Panc1 (cell line): ENCODE measurements at places on chromosomes 16 and 17.

DNA sequence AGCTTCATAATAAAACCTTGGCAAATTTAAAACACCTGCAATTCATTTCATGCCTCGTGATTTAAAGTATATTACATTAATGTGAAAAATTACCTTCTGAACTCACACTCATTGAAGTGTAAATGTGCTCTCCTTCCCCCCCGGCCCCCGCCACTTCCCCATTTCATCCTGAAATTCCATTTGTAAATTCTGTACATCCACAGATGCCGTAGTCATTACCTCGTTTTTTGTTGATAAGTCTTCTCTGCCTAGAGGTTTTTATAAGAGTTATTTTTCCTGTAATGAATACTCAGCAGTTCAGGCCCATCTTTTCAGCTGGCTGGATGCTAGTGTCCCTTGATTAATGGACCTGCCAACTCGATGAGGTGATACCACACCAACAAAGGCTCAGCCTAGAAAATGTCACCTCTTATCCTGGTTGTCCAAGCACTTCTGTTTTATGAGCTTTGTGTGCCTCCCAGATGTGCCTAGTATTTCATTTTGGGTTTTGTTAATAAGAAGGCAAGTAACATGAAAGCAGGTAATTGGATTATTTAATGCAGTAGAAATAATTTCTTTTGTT, 64.8 kb upstream of the KIFC3 start:
- DNase-seq: no peak

DNA sequence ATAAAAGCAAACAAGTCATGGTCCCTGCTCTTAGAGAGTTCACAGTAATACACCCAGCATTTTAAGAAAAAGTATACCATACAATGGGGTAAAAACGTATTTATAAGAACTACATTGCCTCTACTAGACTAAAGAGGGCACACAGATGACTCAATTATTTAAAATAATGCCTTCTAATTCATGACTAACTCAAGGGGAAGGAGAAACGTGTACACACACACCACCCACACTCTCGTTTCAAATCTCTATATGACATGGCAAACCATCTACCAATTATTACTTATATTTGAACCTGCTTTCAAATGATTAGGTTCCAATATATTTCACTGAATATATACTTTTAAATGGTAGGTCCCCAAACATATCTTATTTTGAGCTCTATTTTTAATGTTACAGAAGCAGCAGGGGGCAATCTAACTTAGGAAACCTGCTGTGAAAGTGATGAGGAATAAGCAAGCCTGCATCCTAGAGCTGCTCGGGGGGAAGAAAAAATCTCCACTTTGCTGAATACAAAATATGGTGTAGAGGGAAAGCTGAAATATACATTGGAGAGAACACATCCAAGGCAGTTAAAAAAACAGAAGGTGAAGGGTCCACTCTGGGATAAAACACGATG, 232.4 kb upstream of the PSMD7 start:
- DNase-seq: no peak

- DNase-seq: no peak
These were observed 470.7 kb downstream of the SOX9 start for GRCh38 chr17:72591289-72592241.

DNA sequence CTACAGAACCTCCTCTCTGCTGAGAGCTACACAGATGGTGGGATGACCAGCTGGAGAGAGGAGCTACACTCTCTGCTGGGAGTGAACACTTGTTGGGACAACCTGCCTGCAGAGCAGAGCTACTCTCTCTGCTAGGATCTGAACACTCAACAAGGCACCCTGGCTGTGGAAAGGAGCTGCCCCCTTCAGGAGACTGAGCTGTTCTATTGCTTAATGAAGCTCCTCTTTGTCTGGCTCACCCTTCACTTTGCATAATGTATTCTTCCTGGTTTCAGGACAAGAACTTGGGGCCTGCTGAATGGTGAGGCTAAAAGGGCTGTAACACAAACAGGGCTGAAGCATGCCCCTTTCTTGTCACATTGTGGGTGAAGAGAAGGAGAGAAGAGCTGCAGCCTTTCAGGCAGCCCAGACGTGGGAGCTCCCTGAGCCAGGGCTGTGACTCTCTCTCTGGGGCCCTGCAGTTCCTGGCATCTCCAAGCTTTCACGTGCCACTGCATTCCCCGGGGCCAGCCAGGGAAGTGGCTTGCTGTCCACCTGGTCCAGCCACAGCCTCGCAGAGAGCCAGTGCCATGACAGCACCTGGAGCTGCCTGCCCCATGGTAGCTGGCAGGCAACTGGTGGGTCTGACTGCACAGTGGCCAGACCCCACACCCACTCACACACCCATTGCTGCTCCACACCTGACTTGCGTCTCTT, 272.8 kb upstream of the KCNJ16 start:
- no peak for DNase-seq

GRCh38 chr17:74785096-74785980, 9.2 kb upstream of the NAT9 start:
- DNase-seq: no peak

DNA sequence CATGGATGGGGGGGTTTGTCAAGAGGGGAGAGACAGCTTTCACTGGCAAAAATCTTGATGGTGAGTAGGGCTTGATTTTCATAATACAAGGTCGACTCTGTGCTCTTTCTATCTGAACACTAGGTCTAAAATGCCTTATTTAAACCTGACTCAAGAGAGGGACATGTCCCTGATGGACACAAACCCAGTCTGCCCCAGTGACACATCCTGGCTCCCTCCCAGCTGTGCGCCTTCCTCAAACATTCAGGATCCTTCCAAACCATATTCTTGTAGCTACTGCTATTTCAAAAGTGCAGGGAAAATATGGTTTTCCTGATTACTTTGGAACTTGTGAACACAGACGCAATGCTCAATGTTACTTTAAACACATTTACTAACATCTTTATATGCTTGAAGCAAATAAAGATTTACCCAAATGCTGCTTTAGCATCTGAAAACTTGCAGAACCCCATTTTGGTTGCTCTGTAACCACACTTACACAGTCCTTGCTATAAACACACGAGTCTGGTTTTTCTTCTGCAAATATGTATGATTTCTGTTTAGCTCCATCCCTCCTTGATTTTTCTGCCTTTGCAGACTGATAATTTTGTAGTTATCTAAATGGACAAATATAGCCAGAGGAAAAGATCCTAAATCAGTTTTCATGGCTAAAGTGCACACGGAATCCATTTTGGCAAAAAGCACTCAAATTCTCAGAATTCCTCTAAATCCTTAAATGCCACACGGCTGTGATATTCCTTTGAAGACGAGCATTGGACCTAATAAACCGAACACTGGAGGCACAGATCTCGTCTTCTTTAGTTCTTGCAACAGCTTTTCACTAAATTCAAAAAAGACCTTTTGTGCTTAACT, 499.9 kb upstream of the ZFHX3 start:
- no peak for DNase-seq

- no peak for DNase-seq
These were observed 12.7 kb downstream of the CNEP1R1 start for GRCh38 chr16:50037662-50038220.

GRCh38 chr17:19415806-19416775, 5.1 kb downstream of the RNF112 start:
- no peak for DNase-seq

DNA sequence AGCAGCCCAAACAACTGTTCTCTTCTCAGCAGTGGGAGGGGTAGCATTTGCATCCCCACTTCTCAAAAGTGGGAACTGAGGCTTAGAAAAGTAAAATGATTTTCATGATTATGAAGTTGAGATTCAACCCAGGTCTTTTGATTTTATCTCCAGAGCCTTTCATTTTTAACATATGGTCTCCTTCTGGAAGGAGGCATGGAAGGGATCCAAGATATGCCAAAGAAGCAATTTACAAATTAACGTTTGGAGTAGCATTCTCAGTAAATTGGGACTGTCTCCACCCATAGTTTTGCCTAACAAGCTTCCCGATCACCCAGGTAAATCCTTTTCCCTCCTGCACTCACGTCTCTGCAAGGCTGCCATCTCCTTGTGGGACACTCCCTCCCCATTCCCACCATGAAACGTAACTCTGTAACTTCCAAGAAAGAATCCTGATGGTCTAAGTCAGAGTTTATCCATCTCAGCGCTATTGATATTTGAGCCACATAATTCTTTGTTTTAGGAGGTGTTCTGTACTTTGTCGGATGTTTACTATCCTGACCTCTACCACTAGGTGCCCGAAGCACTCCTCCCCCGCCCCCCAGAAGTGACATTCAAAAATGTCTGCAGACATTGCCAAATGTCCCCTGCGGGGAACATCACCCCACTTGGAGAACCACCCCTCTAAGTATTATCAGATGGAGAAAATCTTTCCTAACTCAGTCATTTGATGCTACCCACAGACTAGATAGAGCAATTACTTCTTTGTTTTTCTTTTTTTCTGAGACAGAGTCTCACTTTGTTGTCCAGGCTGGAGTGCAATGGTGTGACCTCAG, 32.9 kb upstream of the NFAT5 start:
- no peak for DNase-seq

DNA sequence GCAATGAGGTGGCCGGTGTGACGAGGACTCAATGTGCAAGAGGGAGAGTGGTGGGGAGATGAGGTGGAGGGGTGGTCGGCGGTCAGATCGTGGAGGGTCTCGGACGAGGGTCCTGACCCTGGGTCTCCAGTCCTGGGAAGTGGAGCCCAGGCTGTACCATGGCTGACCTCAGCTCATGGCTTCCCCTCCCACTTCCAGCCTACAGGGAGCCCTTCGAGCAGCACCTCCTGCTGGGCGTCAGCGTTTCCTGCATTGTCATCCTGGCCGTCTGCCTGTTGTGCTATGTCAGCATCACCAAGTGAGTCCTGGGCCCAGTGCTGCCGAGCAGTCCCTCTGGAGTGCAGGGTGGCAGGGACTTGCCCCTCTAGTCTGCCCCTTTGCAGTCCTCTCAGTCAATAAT, 41.8 kb downstream of the IL4R start:
- no peak for DNase-seq

DNA sequence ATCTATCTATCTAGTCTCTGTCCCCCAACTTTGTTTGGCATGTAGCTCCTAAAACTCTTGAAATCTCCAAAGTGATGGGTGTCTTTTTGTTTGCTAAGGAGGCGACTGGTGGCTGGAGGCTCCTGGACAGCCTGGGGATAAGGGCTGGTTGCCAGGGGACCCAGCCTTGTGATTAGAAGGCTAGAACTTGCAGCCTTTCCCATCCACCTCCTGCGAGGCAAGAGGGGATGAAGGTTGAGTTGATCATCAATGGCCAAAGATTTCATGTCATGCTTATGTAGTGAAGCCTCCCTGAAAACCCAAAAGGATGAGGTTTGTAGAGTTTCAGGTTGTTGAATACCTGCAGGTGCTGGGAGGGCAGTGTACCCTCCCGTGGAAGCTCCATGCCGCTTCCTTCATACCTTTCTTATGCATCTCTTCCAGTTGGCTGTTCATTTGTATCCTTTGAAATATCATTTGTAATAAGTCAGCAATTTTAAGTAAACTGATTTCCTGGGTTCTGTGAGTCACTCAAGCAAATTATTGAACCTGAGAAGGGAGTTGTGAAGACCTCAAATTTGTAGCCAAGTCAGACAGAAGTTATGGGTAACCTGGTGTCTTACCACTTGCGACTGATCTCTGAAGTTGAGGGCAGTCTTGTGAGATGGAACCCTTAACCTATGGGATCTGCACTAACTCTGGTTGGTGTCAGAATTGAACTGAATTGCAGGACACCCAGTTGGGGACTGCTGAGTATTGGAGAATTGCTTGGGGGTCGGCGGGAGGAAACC, 202.4 kb downstream of the SEC14L1 start:
- no peak for DNase-seq

DNA sequence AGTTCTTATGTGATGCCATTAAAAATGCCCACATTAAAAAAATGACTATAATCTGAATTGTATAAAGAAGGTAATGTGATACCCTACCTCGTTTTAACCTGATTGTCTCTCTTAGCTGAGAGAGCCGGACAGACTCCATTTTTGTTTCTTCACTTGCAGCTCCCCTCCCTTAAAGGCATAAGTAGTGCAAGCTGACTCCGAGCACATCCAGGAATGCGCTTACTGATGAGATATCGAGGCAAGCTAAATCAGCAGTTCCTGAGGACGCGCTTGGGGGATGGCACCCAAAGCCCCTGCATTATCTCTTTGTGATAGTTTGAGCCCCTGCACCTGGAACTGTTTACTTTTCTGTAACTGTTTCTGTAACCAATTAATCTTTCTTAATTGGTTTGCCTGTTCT, 6.3 kb downstream of the KRT24 start:
- no peak for DNase-seq

- DNase-seq: no peak
These were observed 19.6 kb upstream of the SLC35B1 start for GRCh38 chr17:49727380-49727779.

- DNase-seq: no peak
These were observed 11.2 kb downstream of the CACNA1G start for GRCh38 chr17:50571681-50572080.

DNA sequence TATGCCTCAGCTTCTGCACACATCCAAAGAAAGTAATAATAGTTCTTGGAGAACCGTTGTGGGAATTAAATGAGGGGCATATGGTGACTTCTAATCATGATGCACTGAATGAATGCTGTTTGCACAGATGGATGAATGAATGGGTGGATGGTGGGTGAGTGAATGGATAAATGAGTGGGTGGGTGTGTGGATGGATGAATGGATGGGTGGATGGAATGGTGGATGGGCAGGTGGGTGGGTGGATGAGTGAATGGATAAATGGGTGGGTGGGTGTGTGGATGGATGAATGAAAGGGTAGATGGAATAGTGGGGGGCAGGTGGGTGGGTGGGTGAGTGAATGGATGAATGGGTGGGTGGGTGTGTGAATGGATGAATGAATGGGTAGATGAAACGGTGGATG, 44.9 kb upstream of the FOXF1 start:
- no peak for DNase-seq

DNA sequence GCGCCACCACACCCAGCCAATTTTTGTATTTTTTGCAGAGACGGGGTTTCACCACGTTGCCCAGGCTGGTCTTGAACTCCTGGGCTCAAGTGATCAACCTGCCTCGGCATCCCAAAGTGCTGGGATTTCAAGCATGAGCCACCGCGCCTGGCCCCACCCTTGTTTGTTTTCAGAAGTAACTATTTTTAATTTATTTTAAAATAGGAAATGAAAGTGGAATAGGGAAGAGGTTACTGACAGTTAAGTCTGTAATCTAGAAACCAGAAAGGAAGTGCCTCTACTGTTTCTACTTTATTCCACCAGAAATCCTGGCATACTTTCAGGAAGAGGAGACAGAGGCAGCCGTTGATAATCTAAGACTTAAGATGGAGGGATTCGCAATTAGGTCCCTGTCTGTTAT, 225.6 kb downstream of the TANC2 start:
- no peak for DNase-seq

DNA sequence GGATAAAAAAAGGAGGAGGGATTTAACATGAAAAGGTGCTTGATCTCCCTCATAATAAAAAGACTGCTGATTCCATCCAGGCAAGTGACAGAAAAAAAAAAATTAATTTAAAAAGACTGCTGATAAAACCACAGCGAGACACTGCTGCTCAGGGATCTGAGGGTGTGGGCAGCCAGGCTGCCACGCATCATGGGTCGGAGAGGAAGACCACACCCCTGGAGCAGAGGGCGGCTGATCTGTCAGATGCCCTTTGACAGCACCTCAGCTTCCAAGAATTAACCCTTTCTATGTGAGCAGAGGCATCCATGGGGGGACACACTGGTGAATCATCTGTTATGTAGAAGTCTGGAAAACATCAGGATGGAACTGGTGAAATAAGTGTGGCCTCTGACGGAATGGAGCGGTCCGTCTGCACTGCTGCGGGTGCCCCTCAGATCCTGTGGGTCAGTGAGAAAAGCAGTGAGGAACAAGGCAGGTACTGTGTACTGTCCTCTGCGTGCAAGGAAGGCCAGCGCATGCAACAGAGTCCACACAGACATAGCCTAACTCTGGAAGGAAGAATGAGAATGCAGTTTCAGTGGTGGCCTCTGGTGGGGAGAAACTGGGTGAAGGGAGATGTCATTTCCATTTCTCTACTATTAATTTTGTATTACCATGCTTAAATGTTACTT, 19.8 kb downstream of the MAPT start:
- no peak for DNase-seq
